Stimulated activated CD4-positive, alpha-beta T cell treated with anti-CD3 and anti-CD28 coated beads, Interleukin-15, amount 100 ng/mL, for 1 hour (primary cell): ENCODE measurements at places on chromosomes 6 and 20.

DNA sequence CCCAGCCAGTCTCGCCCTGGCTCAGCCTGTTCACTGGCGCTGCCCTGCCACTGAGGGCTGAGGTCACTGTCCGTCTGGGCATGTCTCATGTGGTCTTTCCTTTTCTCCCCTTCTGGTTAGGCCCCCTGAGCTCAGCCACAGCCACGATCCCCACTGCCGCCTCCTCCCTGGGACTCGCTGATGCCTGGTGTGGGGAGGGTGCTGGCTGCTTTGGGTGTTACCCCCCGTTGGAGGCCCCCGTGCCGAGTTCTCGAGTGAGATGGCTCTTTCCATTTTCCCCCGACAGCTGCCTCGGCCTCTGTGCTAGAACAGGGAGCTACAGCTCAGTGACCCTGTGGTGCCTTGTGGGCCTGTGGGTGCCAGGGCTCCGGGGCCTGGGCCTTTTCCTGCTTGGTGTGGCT lies 14.9 kb upstream of the TCFL5 start:
- DNase-seq = no peak

GRCh38 chr20:16175322-16175961 lies 397.8 kb downstream of the KIF16B start:
- DNase-seq = no peak

- DNase-seq = no peak
Observed at GRCh38 chr6:53326372-53327016, 22.3 kb downstream of the ELOVL5 start.

- DNase-seq = no peak
Observed at GRCh38 chr20:1930165-1930564, 35.0 kb downstream of the SIRPA start.

- DNase-seq = no peak
Observed at GRCh38 chr20:36507746-36508145, 33.6 kb upstream of the MYL9 start.
